RWPE2 (cell line): ENCODE measurements at places on chromosomes 3 and 15.
A peak's percentile ranks its signal among the peaks of the same experiment; 100 is the strongest.

- H3K4me3 ChIP-seq = no peak overlapping the region
- DNase-seq = no peak
- H3K27me3 ChIP-seq = no peaks in the 10 kb centered on the region
- peaks cover 13% of the 10 kb centered on the region for H3K4me1 ChIP-seq
- no peak overlapping the region for H3K27ac ChIP-seq
Observed at GRCh38 chr15:67508407-67508806, 12.5 kb upstream of the C15orf61 start.

DNA sequence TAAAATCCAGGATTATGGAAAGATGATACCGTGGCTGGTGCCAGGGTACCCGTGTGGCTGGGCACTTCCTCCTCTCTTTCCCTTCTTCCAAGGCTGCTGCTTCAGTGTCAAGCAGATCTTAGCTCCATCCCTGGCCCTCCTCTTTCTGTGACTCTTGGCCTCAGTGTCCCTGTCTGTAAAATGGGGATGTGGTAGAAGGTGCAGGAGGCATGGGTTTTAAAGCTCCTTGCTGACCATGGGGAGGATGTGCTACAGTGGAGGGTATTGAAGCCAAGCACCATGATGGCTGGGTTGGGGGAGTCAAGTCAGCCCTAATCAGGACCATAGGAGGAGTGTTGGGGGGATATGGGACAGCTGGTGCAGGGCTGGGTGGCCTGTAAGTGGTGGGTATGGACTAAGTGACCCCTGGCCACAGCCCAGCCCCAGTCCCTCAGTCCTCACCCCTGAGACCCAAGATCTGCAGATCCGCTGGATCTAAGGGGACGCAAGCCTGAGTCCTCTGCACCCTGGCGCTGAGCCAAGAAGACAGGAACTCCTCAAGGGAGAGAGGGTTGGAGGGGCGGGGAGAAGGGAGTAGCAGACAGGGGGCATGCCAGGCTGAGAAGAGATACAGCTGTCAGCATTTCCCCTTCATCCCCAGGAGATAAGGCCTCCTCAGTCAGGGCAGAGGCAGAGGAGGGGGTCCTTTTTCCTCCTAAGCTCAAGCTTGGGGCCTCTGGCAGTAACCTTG is 12.0 kb downstream of the PTH1R start:
- H3K27ac ChIP-seq = no peak overlapping the region
- H3K4me3 ChIP-seq = no peak overlapping the region
- no peaks in the 10 kb centered on the region for H3K4me1 ChIP-seq

DNA sequence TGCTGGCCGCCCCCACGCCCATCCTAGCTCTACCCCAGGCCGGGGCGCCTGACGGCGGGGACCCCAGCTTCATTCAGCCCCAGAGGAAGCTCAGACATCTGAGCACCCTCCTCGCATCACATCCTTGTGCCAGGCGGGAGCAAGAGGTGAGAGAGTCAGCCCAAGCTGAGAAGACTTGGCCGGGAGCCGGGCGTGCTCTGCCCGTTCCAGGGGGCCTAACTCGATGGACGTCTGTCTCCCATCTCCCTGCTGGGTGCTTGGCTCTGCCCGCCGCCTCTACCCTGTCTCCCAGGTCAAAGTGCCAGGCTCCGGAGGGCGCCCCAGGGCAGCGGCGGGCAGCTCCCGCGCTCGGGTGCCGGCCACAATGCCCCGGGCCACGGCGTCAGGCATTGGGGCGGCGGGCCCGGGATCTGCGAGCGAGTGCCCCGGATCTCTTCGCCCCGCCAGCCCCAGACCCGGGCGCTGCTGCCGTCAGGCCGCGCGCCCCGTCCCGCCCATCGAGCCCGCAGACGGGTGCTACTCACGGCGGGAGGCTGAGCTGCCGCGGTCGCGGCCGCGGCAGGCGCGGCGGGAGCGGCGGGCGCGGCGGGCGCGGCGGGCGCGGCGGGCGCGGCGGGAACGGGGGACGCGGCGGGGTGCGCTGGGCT is 388 bp downstream of the DAPK2 start:
- no peak for DNase-seq
- H3K4me1 ChIP-seq = no peaks in the 10 kb centered on the region
- no peaks in the 10 kb centered on the region for H3K27me3 ChIP-seq
- H3K36me3 ChIP-seq = no peaks in the 10 kb centered on the region
- H3K4me3 ChIP-seq = peak overlapping the region; percentile 45

DNA sequence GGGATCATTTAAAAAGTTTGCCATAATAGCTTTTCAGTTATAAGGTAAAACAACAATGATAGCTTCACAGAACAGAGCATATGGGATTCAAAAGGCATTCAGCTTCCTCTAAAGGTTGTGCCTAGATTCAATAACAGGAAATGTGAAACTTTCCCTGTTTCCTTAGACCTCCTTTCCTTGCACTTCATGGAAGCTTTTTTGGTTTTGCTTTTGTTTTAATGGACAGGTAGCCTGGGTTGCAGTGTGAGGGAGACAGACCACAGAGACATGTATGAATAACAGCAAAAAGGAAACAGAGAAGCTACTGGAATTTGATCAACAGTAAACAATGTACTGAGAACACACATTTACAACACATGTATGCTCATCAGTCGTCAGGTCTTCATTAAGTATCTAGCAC is 2.3 kb upstream of the TNFAIP8L3 start:
- DNase-seq = no peak
- no peaks in the 10 kb centered on the region for H3K36me3 ChIP-seq
- no peak overlapping the region for H3K27ac ChIP-seq
- H3K4me1 ChIP-seq = peaks cover 7% of the 10 kb centered on the region
- H3K4me3 ChIP-seq = no peak overlapping the region
- H3K27me3 ChIP-seq = peaks cover 33% of the 10 kb centered on the region

- DNase-seq = no peak
- H3K4me3 ChIP-seq = no peak overlapping the region
- H3K36me3 ChIP-seq = no peaks in the 10 kb centered on the region
- H3K27ac ChIP-seq = no peak overlapping the region
- H3K4me1 ChIP-seq = peaks cover 14% of the 10 kb centered on the region
- H3K27me3 ChIP-seq = no peaks in the 10 kb centered on the region
Observed at GRCh38 chr3:151431940-151432339, 28.9 kb downstream of the IGSF10 start.

DNA sequence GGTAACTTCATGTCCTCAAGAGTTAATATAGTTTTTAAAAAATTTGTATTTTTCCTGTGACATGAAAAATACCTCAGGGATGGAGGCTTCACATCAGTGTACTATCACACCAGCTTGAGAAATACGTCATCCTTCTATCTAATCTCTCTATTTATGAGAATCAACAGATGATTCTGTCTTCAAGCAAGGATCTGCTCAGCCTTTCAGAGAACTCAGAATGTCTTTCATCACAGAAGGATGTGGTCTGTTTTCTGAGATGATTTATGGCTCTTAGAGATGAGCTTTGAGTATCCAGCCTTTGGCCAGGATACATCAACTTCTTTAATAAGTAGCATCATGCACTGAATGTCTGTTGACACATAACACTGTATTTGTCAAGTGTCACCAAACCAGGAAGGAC is 193.9 kb downstream of the DTWD1 start:
- H3K36me3 ChIP-seq = no peaks in the 10 kb centered on the region
- no peak for DNase-seq
- no peak overlapping the region for H3K27ac ChIP-seq
- no peak overlapping the region for H3K4me3 ChIP-seq

GRCh38 chr15:25052191-25052999 is 97.6 kb downstream of the SNRPN start:
- H3K27ac ChIP-seq = no peak overlapping the region
- no peak overlapping the region for H3K4me3 ChIP-seq
- no peaks in the 10 kb centered on the region for H3K27me3 ChIP-seq

- H3K4me3 ChIP-seq = no peak overlapping the region
- no peak for DNase-seq
- peak overlapping the region; percentile 92 for H3K27ac ChIP-seq
- H3K4me1 ChIP-seq = peaks cover 41% of the 10 kb centered on the region
- peaks cover 72% of the 10 kb centered on the region for H3K36me3 ChIP-seq
Observed at GRCh38 chr3:190568036-190568435, 54.2 kb downstream of the IL1RAP start.

GRCh38 chr15:65767895-65768294 is 24.2 kb downstream of the DENND4A start:
- H3K36me3 ChIP-seq = no peaks in the 10 kb centered on the region
- no peak for DNase-seq
- no peaks in the 10 kb centered on the region for H3K4me1 ChIP-seq
- no peaks in the 10 kb centered on the region for H3K27me3 ChIP-seq
- H3K27ac ChIP-seq = no peak overlapping the region
- no peak overlapping the region for H3K4me3 ChIP-seq

DNA sequence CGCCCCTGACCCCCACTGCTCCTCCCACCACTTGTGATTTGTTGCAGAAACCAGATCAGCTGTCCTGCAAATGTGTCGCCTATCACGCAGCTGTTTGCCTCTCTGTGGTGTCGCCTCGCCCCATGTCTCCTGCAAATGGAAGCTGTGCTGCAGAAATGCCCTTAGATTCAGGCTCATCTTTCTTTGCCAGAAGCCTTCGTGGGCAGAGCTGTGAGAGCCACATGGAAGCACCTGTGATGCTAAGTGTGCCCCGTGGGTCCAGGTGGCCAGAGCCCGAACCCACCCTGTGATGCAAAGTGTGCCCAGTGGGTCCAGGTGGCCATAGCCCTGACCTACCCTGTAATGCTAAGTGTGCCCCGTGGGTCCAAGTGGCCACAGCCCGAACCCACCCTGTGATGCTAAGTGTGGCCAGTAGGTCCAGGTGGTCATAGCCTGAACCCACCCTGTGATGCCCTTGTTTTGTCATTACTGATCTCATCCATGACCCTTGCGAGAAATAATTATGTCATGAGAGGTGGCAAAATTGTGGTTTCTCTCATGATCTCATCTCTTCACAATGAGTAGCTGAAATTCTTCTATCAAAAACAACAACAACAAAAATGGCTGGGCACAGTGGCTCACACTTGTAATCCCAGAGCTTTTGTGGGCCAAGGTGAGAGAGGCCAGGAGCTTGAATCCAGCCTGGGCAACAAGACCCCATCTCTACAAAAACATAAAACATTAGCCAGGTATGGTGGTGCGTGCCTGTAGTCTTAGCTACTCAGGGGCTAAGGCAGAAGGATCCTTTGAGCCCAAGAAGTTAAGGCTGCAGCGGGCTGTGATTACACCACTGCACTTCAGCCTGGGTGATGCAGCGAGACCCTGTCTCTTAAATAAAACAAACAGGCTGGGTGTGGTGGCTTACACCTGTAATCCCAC is 187.4 kb downstream of the GOLGA6L6 start:
- H3K27ac ChIP-seq = no peak overlapping the region
- no peaks in the 10 kb centered on the region for H3K36me3 ChIP-seq
- peaks cover 2% of the 10 kb centered on the region for H3K27me3 ChIP-seq

DNA sequence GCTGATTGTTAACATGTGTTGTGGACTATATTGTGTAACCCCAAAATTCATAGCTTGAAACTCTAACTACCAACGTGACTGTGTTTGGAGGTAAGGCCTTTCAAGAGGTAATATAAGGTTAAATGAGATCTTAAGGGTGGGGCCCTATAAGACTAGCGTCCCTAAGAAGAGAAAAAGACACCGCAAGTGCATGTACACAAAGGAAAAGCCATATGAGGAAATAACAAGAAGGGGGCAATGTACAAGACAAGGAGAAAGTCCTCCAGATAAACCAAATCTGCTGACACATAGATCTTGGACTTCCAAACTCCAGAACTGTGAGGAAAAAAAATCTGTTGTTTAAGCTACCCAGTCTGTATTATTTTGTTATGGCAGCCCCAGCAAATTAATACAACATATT is 8.6 kb downstream of the DMXL2 start:
- peaks cover 3% of the 10 kb centered on the region for H3K4me1 ChIP-seq
- no peaks in the 10 kb centered on the region for H3K36me3 ChIP-seq

DNA sequence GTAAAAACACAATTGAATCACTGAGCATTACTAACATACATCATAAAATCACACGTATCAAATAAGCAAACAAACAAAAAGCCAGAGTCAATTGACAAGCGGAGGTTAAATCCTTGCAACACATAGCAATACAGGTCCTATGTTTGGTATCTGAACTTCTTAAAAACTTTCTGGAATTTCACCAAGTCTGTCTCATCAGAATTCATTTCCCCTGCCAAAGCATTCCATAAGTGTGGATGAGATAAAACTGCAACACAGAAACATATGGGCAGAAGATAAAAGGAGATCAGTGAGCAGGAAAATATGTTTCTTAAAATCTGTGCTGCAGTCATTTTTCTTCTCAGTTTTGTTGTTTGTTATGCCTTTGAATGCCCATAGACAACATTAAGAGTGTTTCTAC is 1155.5 kb downstream of the TBL1XR1 start:
- no peaks in the 10 kb centered on the region for H3K27me3 ChIP-seq
- H3K4me1 ChIP-seq = no peaks in the 10 kb centered on the region
- DNase-seq = no peak

GRCh38 chr15:76342058-76342381 is 5.4 kb downstream of the ISL2 start:
- DNase-seq = no peak
- peaks cover 4% of the 10 kb centered on the region; the same call in 1 of the 2 replicates for H3K36me3 ChIP-seq
- no peaks in the 10 kb centered on the region for H3K27me3 ChIP-seq
- no peak overlapping the region for H3K4me3 ChIP-seq
- no peak overlapping the region for H3K27ac ChIP-seq

GRCh38 chr15:87582169-87582568 is 674.4 kb downstream of the NTRK3 start:
- DNase-seq = no peak
- H3K27ac ChIP-seq = no peak overlapping the region
- peaks cover 14% of the 10 kb centered on the region for H3K4me1 ChIP-seq

DNA sequence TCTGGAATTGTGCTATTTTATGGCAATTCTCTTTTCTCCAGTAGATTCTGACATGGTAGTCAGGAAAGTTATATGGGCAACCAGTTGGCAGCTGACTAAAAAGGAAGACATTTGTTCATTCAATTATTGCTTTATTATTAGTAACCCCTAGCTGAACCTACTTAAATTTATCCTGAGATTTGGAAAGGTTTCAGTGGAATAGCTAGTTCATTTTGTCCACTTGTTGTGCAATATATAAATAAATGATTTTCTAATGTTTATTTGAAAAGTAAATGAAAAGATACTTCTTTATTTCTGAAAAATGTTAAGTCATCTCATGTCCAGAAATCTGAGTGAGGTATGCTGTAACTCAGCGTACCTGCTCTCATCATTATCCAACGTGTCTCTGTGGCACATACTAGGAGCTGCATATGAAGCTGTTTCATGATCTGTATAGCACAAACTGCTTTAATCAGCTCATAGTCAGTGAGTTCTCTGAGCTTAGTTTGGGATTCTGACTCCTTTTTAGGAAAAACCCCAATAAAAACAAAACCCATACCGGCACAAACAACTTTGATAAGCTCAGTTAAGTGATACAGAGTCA is 35.9 kb downstream of the RARB start:
- no peaks in the 10 kb centered on the region for H3K36me3 ChIP-seq
- no peak overlapping the region for H3K4me3 ChIP-seq
- no peaks in the 10 kb centered on the region for H3K27me3 ChIP-seq
- no peak overlapping the region for H3K27ac ChIP-seq

DNA sequence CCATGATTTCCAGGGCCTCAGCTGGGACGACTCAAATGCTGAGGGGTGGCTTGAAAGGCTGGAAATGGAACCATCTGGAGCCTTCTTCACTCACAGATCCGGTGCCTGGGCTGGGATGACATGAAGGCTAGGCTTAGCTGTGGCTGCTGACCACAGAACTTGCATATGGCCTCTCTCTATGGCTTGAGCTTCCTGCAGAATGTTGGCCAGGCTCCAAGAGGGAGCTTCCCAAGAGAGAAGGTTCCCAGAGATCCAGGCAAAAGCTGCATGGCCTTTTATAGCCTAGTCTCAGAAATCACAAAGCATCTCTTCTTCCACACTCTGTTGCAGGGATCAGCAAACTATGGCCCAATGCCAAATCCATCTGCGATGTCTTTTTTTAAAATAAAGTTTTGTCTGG is 44.8 kb downstream of the GATM start:
- no peak for DNase-seq
- H3K27ac ChIP-seq = no peak overlapping the region
- no peak overlapping the region for H3K4me3 ChIP-seq
